Astrocyte (in vitro differentiated cells and primary cell): ENCODE measurements at places on chromosomes 4 and X. TPM values are rescaled to one million over a fixed set of nuclear protein-coding genes. Genes with fewer than 3 reads are reported as not detected.

DNA sequence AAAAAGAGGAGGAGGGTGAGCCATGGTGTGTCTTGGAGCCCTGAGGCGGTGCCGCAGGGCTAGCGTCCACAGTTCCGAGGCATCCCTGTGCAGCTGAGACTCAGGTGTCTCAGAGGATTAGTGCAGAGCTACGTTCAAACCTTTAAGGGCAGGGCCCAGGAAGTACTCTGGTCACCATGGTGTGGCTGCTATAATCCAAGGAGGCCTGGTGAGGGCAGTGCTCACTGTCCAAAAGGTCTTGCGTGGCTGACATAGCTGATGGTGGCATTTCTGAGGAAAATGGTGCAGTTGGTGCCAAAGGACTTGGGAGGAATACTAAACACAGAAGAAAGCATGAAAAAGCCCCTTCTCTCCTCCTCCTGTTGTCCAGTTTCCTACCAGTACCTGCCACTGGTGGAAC, 146.9 kb downstream of the DCHS2 start:
- H3K27me3 ChIP-seq, result no peaks in the 10 kb centered on the region
- DNase-seq, result no peak
- H3K4me3 ChIP-seq, result no peak overlapping the region
- H3K4me1 ChIP-seq, result no peaks in the 10 kb centered on the region
- no peaks in the 10 kb centered on the region for H3K36me3 ChIP-seq
- H3K27ac ChIP-seq, result no peak overlapping the region

DNA sequence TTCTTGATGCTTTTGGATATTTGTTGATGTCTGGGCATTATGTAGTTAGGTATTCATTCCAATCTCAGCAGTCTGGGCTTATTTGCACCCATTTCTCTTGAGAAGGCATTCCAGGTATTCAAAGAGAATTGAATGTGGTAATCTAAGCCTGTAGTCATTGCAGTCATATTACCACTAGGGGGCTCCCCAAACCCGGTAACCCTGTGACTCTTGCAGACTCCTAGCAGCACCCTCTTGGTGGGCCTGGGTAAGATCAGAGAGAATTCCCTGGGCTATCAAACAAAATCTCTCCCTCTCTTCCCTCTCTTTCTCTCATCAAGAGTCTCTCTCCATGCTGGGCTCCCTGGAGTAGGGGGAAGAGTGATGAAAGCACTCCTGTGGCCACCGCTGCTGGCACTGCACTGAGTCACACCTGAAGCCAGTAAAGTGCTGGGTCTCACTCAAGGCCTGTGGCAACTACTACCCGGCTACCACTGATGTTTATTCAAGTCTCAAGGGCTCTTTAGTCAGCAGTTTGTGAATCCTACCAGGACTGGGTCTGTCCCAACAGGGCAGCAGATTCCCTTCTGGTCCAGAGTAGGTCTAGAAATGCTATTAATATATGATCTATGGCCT, 187.7 kb upstream of the NUDT10 start:
- no peaks in the 10 kb centered on the region for H3K36me3 ChIP-seq
- H3K27ac ChIP-seq, result no peak overlapping the region
- H3K27me3 ChIP-seq, result no peaks in the 10 kb centered on the region
- H3K4me3 ChIP-seq, result no peak overlapping the region

- H3K27ac ChIP-seq, result no peak overlapping the region
- no peak for DNase-seq
- no peaks in the 10 kb centered on the region for H3K27me3 ChIP-seq
- H3K4me3 ChIP-seq, result no peak overlapping the region
- no peaks in the 10 kb centered on the region for H3K4me1 ChIP-seq
- peaks cover 22% of the 10 kb centered on the region for H3K36me3 ChIP-seq
These were observed 79.2 kb downstream of the USP9X start for GRCh38 chrX:41164449-41164848.

- H3K27ac ChIP-seq, result no peak overlapping the region
- no peak overlapping the region for H3K4me3 ChIP-seq
- no peaks in the 10 kb centered on the region for H3K36me3 ChIP-seq
- no peaks in the 10 kb centered on the region for H3K27me3 ChIP-seq
- no peaks in the 10 kb centered on the region for H3K4me1 ChIP-seq
These were observed 700.7 kb downstream of the PCDH18 start for GRCh38 chr4:136831553-136831952.

DNA sequence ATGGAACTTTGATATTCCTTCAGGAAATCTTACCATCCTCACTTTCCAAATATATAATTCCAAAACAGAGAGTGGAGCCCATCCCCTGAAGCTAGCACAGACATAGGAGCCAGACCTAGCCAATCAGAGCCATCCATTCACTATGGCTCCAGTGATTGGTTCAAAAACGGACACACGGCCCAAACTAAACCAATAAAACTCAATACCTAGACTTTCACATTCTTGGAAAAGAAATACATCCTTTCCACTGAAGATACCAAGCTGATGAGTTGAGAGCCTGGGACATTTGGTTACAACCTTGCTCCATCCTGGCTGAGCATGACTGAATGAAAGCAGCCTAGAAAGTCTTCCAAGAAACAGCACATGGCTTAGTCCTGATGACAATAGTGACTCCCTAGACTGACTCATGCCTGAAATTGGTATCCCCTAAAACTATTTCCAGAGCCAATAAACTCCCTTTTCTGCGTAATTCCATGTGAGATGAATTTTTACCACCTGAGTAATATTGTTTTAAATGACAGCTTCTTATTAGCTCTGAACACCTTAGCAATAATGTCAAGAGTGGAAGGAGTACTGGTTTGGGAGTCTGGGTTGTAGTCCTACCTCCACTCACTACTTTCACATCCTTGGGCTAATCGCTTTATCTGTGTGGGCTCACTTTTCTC, 189.6 kb upstream of the LNX1 start:
- H3K4me1 ChIP-seq, result peaks cover 7% of the 10 kb centered on the region
- DNase-seq, result no peak
- no peaks in the 10 kb centered on the region for H3K36me3 ChIP-seq
- H3K27ac ChIP-seq, result peak overlapping the region; percentile 25

- H3K4me3 ChIP-seq, result no peak overlapping the region
- no peaks in the 10 kb centered on the region for H3K27me3 ChIP-seq
- no peak for DNase-seq
- no peak overlapping the region for H3K27ac ChIP-seq
- H3K4me1 ChIP-seq, result no peaks in the 10 kb centered on the region
These were observed 59.8 kb downstream of the ATOH1 start for GRCh38 chr4:93888308-93888707.

- H3K27ac ChIP-seq, result no peak overlapping the region
- no peaks in the 10 kb centered on the region for H3K36me3 ChIP-seq
- H3K27me3 ChIP-seq, result no peaks in the 10 kb centered on the region
- no peaks in the 10 kb centered on the region for H3K4me1 ChIP-seq
- H3K4me3 ChIP-seq, result no peak overlapping the region
These were observed 20.9 kb upstream of the PRMT9 start for GRCh38 chr4:147704846-147705245.

DNA sequence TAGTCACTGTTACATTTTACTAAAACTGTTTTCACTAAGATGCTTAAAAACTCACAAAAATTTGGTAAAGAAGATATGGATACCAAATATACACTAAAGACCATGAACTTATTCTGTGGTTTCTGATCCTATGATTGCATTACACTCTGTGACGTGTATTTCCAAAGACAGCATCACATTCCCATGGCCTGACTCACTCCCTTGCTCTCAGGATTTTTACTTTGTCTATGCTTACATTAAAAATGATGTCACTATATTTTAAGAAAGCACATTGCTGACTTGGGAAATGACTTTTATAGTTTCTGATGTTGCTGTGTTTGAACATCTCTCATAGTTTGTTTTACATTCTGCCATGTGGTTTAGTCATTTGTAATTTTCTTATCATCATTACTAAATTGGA, 327.9 kb upstream of the MAGEB18 start:
- no peak overlapping the region for H3K4me3 ChIP-seq
- no peak overlapping the region for H3K27ac ChIP-seq
- no peaks in the 10 kb centered on the region for H3K27me3 ChIP-seq
- DNase-seq, result peak; percentile 17
- H3K36me3 ChIP-seq, result no peaks in the 10 kb centered on the region

DNA sequence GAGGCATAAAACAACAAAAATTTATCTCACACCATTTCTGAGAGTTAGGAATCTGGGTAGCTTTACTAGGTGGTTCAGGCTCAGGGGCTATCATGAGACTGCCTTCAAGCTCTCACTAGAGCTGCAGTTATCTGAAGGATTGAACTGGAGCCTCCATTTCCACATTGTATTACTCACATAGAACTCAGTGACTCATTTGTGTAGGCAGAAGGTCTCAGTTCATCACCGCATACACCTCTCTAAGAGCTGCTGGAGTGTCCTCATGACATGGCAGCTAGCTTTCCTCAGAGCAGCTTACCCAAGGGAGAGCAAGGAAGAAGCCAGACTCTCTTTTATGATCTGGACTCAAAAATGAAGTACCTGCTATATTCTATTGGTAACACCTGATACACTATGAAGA, 389.2 kb downstream of the IQCM start:
- H3K4me1 ChIP-seq, result no peaks in the 10 kb centered on the region
- H3K4me3 ChIP-seq, result no peak overlapping the region
- H3K27ac ChIP-seq, result no peak overlapping the region
- DNase-seq, result peak; percentile 49
- H3K36me3 ChIP-seq, result no peaks in the 10 kb centered on the region

SLC38A5 gene
- 36.0 and 51.6 TPM in 2 replicates for total RNA-seq

EBP gene
- total RNA-seq, result 50.0 and 66.0 TPM in 2 replicates

ZNF157 gene
- 0.17 and 0.54 TPM in 2 replicates for total RNA-seq
